Esophagus muscularis mucosa (tissue), 4 donors: ENCODE measurements at places on chromosomes 6 and 20. TPM values are rescaled to one million over a fixed set of nuclear protein-coding genes. Genes with fewer than 3 reads are reported as not detected.
A peak's percentile ranks its signal among the peaks of the same experiment; 100 is the strongest.

GRCh38 chr6:91167846-91168245, 581.0 kb upstream of the MAP3K7 start:
- H3K27ac ChIP-seq, result no peak overlapping the region
- no peaks in the 10 kb centered on the region for H3K4me1 ChIP-seq
- no peaks in the 10 kb centered on the region for H3K27me3 ChIP-seq
- no peak overlapping the region for H3K4me3 ChIP-seq
- no peaks in the 10 kb centered on the region for H3K36me3 ChIP-seq

- peak overlapping the region; percentile 99 for H3K27ac ChIP-seq
- peaks cover 36% of the 10 kb centered on the region for H3K4me1 ChIP-seq
- H3K4me3 ChIP-seq, result peak overlapping the region; percentile 100
- DNase-seq, result peak; percentile 98
- H3K27me3 ChIP-seq, result no peaks in the 10 kb centered on the region
Measured at GRCh38 chr6:16759646-16760515, 1.4 kb downstream of the ATXN1 start.

DNA sequence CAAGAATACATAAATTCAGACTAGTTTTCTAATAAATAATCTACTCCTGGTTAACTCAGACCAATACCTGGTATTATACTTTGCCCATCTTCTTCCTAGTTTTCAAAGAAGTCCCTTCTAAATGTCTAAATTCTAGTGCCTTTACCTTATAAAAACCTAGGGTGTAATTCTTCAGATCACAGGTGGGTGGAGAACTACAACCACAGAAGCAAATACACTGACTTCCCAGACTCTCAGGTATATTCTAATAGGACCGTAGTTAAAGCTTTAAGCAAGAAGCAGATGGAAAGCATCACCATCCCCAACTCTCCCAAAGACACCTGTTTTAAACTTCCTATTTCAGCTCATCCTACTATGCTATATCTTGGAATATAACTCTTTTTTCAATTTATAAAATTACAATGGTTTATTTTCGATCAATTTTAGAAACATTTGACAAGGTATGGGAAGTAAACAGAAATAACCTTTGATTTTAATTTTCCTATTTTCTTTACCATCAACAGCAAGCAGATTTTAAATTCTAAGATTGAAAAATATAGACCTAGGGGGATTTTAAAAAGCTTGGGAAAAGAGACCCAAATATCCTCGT, 15.8 kb downstream of the MAN1A1 start:
- no peak overlapping the region for H3K27ac ChIP-seq
- no peaks in the 10 kb centered on the region for H3K36me3 ChIP-seq
- no peak overlapping the region for H3K4me3 ChIP-seq
- H3K4me1 ChIP-seq, result peaks cover 80% of the 10 kb centered on the region
- DNase-seq, result no peak

DNA sequence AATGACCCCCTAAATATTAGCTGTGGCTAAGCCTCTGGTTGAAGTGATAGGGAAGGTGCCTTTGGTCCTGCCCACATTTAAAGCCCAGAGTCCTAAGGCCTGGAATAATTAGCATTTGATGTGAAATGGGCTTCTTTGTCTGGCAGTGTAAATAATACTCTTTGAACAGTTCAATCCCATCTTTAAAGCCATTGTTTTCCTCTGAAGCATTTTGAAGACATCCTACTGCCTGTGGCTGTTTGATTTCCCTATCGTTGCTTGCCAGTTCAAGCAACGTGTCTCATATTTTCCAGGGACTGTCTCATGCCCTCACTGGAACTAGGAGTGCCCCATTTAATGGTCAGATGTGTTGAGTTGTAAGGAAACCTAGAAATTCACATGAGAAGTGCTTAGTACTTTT, 89.3 kb upstream of the BTN3A2 start:
- no peaks in the 10 kb centered on the region for H3K36me3 ChIP-seq
- H3K27ac ChIP-seq, result no peak overlapping the region
- H3K27me3 ChIP-seq, result peaks cover 27% of the 10 kb centered on the region

GRCh38 chr6:6191476-6191875, 129.0 kb downstream of the F13A1 start:
- H3K4me3 ChIP-seq, result no peak overlapping the region
- H3K4me1 ChIP-seq, result no peaks in the 10 kb centered on the region
- peak; percentile 21 for DNase-seq

GRCh38 chr6:25851961-25852360, 20.1 kb upstream of the SLC17A1 start:
- H3K27me3 ChIP-seq, result no peaks in the 10 kb centered on the region
- H3K4me1 ChIP-seq, result no peaks in the 10 kb centered on the region
- no peaks in the 10 kb centered on the region for H3K36me3 ChIP-seq
- no peak for DNase-seq

- no peaks in the 10 kb centered on the region for H3K36me3 ChIP-seq
- H3K27me3 ChIP-seq, result no peaks in the 10 kb centered on the region
- no peak overlapping the region for H3K27ac ChIP-seq
Measured at GRCh38 chr6:150272264-150272975, 96.4 kb upstream of the IYD start.

- H3K36me3 ChIP-seq, result no peaks in the 10 kb centered on the region
- peak; percentile 66 for DNase-seq
- H3K4me1 ChIP-seq, result no peaks in the 10 kb centered on the region
- H3K27me3 ChIP-seq, result no peaks in the 10 kb centered on the region
- no peak overlapping the region for H3K27ac ChIP-seq
Measured at GRCh38 chr6:167987396-167988153, 9.9 kb upstream of the KIF25 start.

- no peak overlapping the region for H3K4me3 ChIP-seq
- no peak for DNase-seq
- H3K36me3 ChIP-seq, result no peaks in the 10 kb centered on the region
- no peak overlapping the region for H3K27ac ChIP-seq
- no peaks in the 10 kb centered on the region for H3K27me3 ChIP-seq
Measured at GRCh38 chr20:15227102-15227501, 889.7 kb upstream of the FLRT3 start.

GRCh38 chr6:139080255-139080920, 51.8 kb downstream of the ABRACL start:
- H3K4me3 ChIP-seq, result no peak overlapping the region
- no peak overlapping the region for H3K27ac ChIP-seq
- no peaks in the 10 kb centered on the region for H3K4me1 ChIP-seq
- DNase-seq, result no peak
- H3K36me3 ChIP-seq, result no peaks in the 10 kb centered on the region

DNA sequence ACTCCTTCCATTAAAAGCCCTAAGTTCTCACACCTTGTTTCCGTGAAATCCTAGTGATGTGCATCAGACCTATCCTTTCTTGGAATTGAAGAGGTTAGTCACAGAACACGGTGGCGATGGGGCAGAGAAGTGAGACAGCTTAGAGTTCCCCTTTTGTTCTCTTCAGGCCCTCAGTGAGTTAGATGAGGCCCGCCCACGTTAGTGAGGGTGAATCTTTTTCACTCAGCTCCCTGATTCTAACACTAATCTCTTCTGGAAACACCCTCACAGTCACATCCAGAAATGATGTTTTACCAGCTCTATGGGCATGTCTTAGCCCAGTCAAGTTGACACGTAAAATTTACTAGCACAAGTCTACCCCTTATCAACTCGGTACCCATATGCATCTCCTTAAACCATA, 172.7 kb upstream of the NOX3 start:
- H3K4me1 ChIP-seq, result no peaks in the 10 kb centered on the region
- no peaks in the 10 kb centered on the region for H3K27me3 ChIP-seq
- DNase-seq, result no peak
- H3K36me3 ChIP-seq, result no peaks in the 10 kb centered on the region
- no peak overlapping the region for H3K27ac ChIP-seq

GRCh38 chr20:20740541-20740940, 28.1 kb upstream of the RALGAPA2 start:
- no peak overlapping the region for H3K4me3 ChIP-seq
- no peaks in the 10 kb centered on the region for H3K36me3 ChIP-seq
- H3K27ac ChIP-seq, result no peak overlapping the region

DNA sequence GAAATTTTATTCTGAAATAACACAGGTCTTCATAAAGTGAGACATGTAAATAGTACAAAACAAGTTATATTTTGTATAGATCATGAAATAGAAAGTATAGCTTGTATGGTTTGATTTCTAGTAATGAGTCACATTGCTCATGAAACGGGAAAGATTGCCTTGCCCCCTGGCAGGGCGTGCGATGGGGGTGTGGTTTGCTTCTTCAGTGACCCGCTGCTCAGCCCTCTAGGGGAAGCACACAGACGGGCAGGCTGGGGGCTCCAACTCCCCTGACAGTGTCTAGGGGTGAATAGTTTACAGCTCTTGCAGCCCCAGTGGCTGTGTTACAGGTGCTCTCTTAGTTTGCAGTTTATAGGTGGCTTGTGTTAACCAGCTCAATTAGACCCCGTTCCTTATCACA, 170.5 kb upstream of the RGS17 start:
- no peak for DNase-seq
- H3K4me1 ChIP-seq, result no peaks in the 10 kb centered on the region
- no peaks in the 10 kb centered on the region for H3K27me3 ChIP-seq
- no peak overlapping the region for H3K4me3 ChIP-seq

DNA sequence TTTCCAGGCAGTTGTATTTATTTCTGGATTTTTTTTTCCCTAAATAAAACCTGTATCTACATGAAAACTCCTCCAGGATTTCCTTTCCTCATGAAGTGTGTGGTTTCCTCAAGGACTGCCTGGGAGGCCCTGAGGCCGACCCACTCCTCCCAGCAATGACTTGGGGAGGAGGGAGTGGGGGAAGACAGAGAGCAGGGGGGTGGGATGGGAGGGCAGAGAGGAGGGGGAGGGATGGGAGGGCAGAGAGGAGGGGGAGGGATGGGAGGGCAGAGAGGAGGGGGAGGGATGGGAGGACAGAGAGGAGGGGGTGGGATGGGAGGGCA, 161.8 kb upstream of the AGPAT4 start:
- H3K36me3 ChIP-seq, result no peaks in the 10 kb centered on the region
- peaks cover 48% of the 10 kb centered on the region for H3K4me1 ChIP-seq
- no peaks in the 10 kb centered on the region for H3K27me3 ChIP-seq
- H3K4me3 ChIP-seq, result no peak overlapping the region

SAMD3 gene
- total RNA-seq, result not detected

HSF2 gene
- total RNA-seq, result 26.8 TPM

HSPA1B gene
- 315 TPM for total RNA-seq

POM121L2 gene
- not detected for total RNA-seq

MCHR2 gene
- not detected for total RNA-seq

SERINC1 gene
- total RNA-seq, result 314 TPM

NNAT gene
- 10.0 TPM for total RNA-seq

FILIP1 gene
- total RNA-seq, result 50.7 TPM
